ENCODE measurements at places on chromosomes 11 and 22. TPM values are rescaled to one million over a fixed set of nuclear protein-coding genes. Genes with fewer than 3 reads are reported as not detected.
A peak's percentile ranks its signal among the peaks of the same experiment; 100 is the strongest.

The ART1 gene
- polyA plus RNA-seq: not detected

The ISX gene
- polyA plus RNA-seq: not detected

The OR8D1 gene
- polyA plus RNA-seq: not detected

The C11orf86 gene
- 0.74 TPM for polyA plus RNA-seq

The FXYD2 gene
- polyA plus RNA-seq: 0.12 TPM

The TREH gene
- 0.36 TPM for polyA plus RNA-seq

The TMA7B gene
- not detected for polyA plus RNA-seq

The RIC3 gene
- polyA plus RNA-seq: 21.1 TPM

DNA sequence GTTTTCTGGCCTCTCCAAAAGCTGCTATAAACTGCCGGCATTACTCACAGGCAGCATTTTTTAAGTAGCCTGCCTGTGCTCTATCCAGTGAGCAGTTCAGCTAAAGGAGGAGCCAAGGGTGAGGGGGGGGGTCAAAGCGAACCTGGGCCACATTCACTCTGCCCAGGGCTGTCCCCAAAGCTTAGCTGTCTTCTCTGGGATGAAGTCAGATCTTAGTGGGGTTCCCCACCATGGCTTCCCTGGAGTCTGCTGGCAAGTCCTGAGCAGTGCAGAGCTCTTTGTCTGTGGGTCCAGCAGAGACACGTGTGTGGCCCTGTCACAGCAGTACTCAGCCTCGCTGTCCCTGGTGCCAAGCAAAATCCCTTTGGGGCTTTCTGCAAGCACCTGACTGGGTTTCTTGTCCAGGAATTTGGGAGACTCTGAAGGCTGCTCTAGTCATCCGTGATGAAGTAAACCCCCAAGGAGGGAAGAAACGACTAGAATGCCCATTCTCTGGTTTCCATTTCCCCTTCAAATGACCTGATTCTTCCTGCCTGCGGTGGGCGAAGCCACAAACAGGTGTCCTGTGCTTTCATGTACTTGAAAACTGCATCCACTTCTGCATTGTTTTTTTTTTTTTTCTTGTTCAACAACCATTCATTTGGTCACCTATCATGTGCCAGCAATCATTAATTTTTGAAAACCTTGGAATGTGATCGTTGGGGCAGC, 2.6 kb downstream of the KCNJ5 start:
- no peak for DNase-seq

GRCh38 chr11:88345949-88346348, 8.4 kb upstream of the CTSC start:
- DNase-seq: no peak

DNA sequence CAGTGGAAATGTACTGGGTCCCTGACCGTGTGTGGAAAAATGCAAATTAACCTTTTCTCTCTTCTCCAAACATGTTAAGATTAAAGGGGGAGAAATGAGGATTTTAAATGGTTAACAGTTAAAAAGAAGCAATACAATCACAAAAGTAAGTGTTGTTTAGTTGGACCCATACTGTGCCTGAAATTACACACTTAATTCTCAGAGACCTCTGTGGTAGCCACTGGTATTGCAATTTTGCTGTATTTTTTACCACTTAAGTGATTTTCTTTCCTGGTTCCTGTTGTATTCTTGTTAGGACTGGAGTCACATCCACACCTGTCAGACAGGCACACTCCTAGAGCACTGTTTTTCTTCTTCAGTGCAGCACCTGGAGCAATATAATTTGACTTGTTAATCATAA, 179.6 kb upstream of the PDGFD start:
- DNase-seq: peak; percentile 64

GRCh38 chr11:93340223-93340622, 9.7 kb downstream of the DEUP1 start:
- DNase-seq: no peak

- DNase-seq: no peak
These were observed 833.8 kb downstream of the TBC1D22A start for GRCh38 chr22:47596176-47596690.

GRCh38 chr11:117606790-117607189, 190.2 kb downstream of the DSCAML1 start:
- DNase-seq: no peak

DNA sequence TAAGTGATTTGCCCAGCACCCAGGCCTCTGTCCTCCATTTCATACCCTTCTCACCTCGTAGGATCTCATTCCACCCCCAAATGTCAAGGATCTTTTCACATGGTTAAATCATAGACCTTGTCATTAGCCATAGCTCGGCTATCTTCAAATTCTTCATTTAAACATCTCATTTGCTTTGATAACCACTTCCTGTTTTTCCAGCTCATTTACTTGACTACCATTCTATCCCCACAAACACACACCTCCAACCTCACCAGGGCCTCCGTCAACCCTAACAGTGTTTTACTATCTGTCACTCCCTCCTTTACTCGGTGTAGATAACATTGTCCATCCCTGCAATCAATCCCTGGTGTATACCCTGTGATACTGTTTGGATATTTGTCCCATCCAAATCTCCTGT, 36.8 kb upstream of the LARGE1 start:
- DNase-seq: no peak

GRCh38 chr22:46025973-46026898, 49.3 kb upstream of the WNT7B start:
- DNase-seq: no peak

DNA sequence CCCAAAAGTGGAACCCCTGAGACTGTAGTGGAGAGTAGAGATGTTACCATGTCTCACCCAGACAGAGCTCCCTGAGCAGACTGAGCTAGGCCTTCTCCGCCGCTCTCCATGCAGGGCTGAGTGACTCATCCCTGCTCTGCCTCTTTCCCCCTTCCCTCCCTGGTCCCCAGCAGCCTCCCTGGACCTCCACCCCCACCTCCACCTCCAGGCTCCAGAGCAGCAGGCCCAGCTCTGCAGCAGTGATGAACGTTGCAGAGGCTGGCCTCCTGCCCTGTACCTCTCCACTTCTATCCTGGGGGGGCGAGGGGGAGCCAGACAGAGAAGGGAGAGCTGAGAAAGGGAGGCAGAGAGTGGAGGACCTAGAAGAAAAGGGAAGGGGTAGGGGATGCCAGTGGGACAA, 19.3 kb upstream of the ARAP1 start:
- no peak for DNase-seq

DNA sequence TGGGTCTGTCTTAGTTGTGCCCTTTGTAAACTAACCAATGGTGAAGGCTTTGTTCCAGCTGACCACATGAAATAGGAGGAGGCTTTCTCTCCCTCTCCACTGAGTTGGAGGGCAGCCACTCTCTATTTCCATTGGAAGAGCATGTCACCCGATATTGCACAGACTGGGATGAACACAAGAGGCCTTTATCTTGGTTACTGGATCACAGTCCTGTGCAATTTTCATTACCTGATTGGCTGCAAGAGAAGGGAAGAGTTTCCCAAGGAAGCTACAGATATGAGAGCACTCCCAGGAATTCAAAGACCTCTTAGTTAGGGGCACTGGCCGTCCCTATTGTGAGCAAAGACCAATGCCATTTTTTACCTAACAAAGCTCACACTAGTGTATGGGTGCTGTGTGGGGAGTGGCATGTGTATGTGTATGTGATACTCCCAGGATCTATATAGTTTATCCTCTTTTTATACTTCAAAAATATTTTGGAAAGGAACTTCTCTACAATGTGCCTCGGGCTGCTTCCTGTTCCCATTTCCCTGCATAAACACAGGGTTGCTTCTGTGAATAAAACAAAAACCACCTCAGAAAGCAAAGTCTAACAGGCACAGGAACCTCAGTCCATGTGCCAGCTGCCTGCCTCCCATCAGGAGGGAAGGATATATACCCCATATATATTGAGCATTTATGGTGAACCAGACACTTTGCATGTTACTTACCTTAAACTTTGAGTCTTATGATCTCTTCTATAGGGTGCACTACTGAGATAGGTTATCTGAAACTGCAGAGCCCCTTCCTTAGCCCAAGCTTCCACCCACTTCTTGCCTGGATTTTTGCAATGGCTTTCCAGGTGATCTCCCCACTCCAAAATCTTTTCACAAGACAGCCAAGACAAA, 126.5 kb downstream of the RASSF10 start:
- peak; percentile 30 for DNase-seq

GRCh38 chr11:125402435-125402834, 93.6 kb downstream of the FEZ1 start:
- DNase-seq: no peak

GRCh38 chr11:63573881-63574855, 11.0 kb upstream of the PLAAT2 start:
- DNase-seq: no peak

- peak; percentile 56 for DNase-seq
These were observed 6.2 kb upstream of the IGSF22 start for GRCh38 chr11:18731949-18732821.

- no peak for DNase-seq
These were observed 10.0 kb downstream of the KCNA4 start for GRCh38 chr11:30006876-30007275.

DNA sequence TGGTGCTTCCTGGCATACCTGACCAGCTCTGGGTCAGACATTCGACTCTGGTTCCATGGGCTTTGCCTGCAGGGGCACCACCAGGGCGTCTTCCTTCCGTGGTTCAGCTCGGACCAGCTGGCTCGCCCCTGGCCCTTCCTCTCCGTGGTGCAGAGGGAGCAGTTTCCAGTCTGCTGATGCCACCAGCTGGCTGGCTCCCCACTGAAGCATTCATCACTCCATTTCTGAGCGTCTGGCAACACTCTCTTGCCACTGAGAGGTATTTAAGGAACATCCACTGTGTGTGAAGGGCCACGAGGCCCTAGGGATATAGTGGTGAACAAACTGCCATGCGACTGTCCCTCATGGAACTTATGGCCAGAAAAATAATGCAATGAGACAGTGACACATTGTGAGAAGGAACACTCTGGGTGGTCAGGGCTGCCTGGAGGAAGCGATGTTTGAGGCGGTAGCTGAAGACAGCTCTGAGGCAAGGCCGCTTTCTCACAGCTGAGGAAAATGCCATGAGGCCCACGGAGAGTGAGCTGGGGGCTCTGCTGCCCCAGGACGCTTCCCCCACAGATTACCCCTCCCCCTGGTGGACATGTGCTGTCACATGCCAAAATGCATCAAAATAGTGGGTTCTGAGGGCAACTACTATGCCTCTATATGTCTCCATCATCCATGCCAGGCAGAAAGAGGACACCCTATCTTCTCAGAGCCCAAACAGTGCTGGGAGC, 44.9 kb upstream of the ARFGAP3 start:
- DNase-seq: peak; percentile 51

All from GM23338 (cell line).